8988T (cell line): ENCODE measurements at places on chromosomes 1 and 21.

GRCh38 chr1:186618401-186619170, 61.6 kb downstream of the PTGS2 start:
- DNase-seq: no peak

DNA sequence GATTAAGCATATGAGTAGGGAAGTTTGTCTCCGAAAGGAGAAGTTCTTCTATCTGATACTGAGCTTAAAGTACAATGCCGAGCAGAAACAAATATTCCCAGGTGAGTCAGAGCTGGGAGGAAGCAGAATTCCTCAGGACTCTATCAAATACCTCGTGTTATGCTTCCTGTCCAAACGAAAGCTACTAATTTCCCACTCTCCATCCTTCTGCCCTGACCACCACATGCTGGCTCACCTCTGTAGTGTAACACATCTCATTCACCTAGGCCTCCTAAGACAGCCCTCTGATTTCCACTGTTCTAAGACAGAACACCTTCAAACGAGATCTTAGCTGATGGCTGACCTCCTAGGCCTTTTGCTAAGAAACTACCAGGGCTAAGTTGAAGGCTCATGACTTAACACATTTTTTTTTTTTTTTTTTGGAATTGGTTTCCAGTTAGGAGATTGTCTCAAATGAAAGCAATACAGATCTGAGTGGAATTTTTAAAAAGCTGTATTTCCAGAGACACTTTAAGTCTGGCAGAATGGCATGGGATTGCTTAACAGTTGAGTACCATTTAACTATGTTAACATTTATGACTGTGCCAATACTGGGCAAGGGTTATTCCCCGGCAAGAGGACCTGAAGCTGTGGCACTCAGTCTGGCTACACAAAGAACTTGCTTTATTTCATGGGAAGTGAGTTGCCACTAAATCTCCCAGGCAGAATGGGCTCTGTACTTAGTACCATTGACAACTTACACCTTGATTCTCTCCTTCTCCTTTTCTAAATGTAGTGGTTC, 583.4 kb downstream of the DPYD start:
- no peak for DNase-seq

GRCh38 chr1:13860031-13860430, 160.0 kb downstream of the PRDM2 start:
- no peak for DNase-seq

DNA sequence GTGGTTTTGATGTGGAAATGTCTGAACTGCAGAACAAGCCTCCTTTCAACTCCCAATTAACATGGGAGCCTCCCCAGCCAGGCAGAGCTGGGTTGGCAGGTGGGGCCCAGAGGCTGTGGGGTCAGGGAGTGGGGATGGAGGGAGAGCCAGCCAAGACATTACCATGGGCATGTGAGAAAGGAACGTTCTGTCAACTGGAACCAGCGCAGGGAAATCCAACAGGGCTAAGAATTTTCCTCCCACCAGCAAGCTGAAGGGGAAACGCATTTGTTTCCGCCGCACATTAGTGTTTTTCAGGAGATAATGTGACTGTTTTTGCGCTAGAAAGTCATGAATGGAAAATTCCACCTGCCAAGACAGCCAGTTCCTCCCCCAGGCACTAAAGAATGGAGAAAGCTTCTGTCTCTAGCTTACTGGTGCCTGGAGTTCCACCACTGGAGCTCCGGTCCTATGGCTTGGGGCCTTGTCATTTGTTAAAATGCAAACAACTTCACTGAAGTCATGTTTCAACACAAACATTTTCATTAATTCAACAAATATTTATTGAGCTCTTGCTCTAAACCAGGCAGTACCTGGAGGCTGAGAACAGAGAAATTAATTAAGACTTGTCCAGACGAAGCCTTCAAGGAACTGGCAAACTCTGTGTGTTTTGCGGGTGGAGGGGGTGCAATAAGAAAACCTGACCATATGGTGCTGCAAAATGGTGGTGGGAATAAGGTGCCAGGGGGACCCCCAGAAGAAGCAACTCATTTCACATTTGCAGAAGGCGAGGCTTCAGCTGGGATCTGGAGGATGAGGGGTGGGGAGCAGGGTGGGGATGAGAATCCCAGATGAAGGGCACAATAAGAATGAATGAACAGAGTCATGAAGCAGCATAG, 305.1 kb downstream of the MATN1 start:
- DNase-seq: no peak

DNA sequence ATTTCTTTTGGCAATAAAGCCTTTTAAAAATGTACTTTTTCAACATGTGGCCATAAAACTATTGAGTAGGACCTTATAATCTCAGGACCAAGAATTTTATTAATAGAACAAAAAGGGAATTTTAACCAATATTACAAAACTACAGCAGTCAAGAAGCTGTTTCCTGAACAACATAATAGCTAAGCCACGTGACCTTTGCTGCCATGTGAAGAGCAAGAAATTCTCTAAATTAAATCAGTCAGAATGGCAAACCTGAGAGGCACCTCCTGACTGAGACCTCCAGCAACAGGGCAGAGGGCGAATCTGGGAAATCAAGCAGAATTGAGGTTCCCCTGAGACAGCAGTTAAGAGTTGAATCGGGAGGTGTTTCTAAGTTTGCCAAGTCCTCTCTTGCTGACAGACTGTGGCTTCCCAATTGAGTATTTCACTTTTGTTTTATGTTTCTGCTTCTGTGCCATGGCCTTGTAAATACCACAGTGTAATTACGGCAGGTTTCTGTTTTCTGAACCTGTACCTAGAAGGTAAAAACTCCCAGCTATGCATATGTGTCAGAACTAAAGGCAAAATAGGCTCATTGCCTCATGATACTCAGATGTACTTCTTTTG, 358.4 kb downstream of the NTNG1 start:
- DNase-seq: no peak

GRCh38 chr1:5707566-5708345, 284.5 kb downstream of the NPHP4 start:
- DNase-seq: no peak

- no peak for DNase-seq
Measured at GRCh38 chr1:76035053-76035452, 39.5 kb upstream of the ST6GALNAC3 start.

DNA sequence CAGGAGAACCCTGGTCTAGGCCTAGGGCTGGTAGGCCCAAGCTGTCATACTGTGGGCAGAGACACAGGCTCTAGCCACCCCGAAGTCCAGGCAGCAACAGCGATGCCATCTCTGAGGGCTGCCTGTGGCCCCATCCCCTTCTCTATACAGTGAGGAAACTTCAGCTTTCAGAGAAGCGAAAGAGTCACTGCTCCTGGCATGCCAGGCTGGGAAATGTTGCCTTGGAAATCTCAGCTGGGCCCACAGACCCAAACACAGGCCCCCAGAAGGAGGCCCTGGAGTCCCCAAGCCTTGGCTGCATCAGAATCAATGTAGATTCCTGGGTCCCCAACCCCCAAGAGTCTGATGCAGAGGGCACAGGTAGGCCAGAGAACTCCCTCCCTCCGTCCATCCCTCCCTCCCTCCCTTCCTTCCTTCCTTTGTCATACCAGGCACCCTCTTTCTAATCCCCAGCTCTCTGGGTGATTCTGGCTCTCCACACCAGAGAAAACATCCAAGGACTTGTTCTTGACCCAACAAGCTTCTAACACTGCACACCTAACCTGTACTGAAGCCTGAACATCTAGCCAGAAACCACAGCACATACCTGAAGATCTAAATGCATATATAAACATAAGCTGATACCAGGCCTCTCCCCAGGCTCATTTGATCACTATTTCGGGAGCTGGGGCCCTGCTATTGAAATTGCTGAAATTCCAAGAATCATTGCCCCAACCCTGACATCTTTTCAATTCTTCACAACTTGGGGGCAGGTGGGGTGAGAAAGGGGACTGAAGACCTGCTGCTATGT, 143.2 kb upstream of the EDN2 start:
- DNase-seq: no peak

DNA sequence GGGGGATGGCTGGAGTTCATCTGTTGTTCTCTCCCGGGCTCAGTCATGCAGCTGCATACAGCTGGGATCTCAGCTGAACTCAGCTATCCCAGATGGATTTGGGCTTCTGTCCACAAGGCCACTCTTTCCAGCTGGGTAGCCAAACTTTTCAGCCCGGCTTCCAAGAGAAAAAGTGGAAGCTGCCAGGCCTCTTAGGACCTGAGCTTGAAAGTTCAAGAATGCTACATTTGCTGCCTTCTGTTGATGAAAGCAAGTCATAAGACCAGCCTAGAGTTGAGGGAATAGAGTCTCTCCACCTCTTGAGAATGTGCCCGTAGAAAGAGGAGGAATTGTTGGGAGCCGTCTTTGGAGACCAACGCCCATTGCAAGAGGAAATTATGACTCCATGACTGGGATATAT, 95.3 kb downstream of the C1orf21 start:
- DNase-seq: no peak

DNA sequence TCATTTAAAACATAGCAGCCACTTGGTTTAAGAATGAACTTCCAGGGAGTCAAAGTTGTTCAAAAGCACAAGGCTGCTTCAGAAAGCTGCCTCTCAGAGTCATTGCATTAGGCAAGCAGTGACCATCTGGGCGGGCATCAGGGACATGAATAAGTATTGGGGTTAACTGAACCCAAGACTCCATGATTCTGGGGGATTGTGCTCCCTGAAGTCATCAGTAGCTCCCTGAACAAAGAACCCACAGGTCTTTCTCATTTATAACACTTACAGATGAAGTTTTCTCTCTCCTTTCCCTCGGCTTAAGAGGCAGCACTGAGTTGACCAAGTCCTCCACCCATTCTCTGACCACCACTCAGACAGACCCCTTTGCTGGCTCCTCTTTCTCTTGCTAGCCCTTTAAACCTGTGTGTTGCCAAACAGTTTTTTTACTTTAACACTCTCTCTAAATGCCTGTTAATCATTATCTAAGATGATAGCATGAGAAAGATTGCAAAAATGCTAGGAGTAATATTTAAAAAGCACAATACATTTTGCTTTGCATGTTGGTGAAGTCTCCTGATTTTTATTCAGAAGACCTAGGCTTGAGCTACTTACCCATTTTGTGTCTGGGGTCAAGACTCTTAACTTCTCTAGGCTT, 77.0 kb upstream of the ARHGAP29 start:
- no peak for DNase-seq
